ENCODE measurements at places on chromosomes 13 and 19.

GRCh38 chr19:45762870-45763631 is 6.0 kb downstream of the SIX5 start:
- no peak for DNase-seq

DNA sequence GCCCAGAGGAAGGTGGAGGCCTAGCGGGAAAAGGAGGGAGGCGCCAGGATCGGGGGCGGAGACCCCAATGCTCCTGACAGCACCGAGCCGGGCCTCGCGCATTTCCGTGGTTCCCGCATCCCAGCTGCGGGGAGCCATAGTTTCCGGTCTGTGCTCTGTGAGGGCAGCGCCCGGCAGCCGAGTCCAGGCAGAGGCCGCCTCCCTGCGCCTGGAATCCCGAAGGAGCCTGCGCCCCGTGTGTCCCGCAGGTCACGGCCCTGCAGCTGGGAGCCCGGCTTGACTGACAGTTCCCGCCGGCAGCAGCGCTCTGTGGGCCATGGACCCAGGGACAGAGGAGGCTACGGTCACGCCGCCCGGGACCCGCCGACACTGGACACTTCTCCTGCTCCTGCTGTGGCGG is 74.6 kb upstream of the C13orf46 start:
- DNase-seq, result no peak

GRCh38 chr19:49362929-49363267 is 682 bp upstream of the TEAD2 start:
- peak; percentile 26 for DNase-seq

DNA sequence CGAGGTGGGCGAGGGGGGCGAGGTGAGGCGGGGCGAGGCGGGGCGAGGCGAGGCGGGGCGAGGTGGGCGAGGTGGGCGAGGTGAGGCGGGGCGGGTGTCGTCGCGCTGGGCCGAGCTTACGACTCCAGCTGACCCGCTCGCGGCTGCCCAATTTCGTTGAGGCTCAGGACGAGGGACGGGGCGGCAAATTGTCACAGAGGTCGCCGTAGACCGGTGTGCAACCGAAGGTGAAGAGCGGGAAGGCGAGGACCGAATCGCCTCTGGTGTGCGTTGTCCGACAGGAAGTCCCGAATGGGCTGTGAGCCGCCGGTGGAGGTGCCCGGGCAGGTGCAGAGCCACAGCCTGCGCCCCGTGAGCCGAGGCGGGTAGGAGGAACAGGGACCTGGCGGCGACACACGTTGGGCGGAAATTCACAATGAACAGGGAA is at the start of gene LACC1:
Gene LACC1, plus strand, starts transcription at position 150 of the 427 bp plus-strand sequence. CDS start 1,082 bp downstream, outside the sequence.
- DNase-seq, result peak; percentile 50

DNA sequence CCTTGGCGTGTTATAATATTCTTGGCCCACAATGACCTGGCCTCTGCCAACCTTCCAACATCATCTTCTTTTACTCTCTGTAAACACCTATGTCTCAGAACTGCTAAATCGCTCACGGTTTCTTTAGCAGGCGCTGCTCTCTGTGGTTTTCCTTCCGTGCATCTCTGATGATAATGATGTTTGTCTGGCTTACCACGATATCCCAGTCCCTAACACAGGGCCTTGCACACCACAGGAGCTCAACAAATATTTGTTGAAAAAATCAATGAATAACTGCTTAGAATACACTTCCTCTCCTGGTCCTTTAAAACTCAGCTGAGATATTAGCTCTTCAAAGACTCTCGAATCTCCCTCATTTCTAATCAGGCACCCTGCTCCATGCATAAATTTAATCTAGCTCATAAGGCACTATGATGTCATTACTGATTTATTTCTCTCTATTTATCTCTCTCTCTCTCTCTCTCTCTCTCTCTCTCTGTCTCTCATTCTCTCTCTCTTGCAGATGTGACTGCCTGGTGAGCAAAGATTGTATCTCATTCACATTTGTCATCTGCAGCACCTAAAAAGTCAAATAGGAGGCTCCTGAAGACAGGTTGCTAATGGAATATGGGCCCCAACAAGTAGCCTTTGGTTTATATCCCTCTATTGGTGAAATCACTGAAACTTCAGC is 206.4 kb downstream of the NHLRC3 start:
- DNase-seq, result no peak

GRCh38 chr13:45765464-45765863 is 63.3 kb downstream of the CBY2 start:
- no peak for DNase-seq

GRCh38 chr19:49148044-49148682 is 7.0 kb downstream of the HRC start:
- no peak for DNase-seq

DNA sequence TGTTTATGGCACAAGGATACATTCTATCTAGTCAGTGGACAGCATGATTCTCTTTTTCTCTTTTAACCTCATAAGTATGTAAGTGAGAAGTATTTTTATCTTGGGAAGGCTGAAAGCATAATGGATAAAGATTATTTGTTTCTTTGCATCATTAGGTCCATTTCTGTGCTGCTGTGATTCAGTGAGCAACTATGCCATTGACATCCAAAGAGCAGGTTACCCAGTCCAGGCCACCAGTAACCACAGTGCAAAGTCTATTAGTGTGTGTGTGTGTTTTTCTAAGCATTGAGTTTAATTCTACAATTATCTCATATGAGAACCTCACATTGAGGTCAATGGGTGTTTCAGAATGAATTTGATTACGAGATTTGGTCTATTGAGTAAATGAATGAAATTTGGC is 158.8 kb upstream of the DACH1 start:
- no peak for DNase-seq

- no peak for DNase-seq
Observed at GRCh38 chr13:106340249-106340648, 195.2 kb downstream of the EFNB2 start.

- DNase-seq, result no peak
Observed at GRCh38 chr13:111295886-111296285, 24.6 kb upstream of the TEX29 start.

Data from activated CD4-positive, alpha-beta T cell treated with anti-CD3 and anti-CD28 coated beads for 36 hours (primary cell).